Fibroblast of skin of right quadriceps (primary cell): ENCODE measurements at places on chromosomes 3 and 15.

- DNase-seq, result no peak
Observed at GRCh38 chr3:38268087-38268486, 2.5 kb downstream of the SLC22A13 start.

DNA sequence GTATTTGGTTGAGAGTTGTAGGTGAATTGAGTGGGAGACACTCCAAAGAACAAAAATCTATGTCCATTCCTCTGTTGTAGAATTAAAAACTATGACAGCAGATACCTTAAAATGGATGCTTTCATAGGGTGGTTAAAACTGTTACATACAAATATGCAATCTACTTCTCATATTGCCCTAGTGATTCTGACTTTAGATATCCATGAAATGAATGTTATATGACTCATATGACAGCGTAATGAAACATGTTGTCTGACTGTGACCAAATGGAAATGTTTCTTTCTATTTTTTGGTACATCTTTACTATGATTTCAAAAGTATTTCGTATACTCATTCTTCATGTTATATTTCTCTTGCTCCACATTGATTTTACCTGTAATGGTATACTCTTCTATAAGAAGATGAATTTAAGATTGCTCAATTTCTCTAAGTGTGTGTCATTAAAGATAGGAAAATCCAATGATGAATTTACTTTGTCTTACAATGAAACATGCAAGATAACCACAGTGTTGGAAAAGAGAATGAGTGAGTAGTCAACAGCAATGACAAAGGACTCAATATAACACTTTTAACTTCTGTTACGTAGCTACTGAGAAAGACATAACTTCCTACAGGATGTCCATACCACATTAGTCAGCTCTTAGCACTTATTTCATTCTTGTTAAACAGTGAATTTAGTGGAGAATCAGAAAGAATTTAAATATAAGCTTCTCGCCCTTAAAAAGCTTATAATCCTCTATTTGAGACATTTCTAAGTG lies 79.3 kb upstream of the LSAMP start:
- peak; percentile 64 for DNase-seq

GRCh38 chr15:61702224-61703020 lies 357.8 kb downstream of the VPS13C start:
- DNase-seq, result no peak

DNA sequence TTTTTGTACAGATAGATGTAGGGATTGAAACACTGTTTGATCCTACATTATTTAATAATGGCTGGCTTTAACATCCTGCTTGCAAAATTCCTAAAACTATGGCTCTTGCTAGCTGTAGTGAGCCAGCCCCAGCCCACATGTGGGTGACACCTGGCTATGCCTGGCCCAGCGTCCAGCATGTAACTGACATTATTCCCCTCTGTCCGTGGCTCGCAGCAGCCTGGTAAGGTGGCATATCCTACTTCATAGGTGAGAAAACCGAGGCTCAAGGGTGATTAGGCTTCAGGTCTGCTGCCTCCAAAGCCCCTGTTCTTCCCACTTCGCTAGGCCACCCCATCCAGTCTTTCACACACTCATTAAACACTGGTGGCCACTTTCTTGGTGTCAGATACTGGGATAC lies 1.6 kb downstream of the CALML4 start:
- DNase-seq, result no peak

GRCh38 chr3:187027531-187028278 lies 97.4 kb downstream of the ST6GAL1 start:
- no peak for DNase-seq

DNA sequence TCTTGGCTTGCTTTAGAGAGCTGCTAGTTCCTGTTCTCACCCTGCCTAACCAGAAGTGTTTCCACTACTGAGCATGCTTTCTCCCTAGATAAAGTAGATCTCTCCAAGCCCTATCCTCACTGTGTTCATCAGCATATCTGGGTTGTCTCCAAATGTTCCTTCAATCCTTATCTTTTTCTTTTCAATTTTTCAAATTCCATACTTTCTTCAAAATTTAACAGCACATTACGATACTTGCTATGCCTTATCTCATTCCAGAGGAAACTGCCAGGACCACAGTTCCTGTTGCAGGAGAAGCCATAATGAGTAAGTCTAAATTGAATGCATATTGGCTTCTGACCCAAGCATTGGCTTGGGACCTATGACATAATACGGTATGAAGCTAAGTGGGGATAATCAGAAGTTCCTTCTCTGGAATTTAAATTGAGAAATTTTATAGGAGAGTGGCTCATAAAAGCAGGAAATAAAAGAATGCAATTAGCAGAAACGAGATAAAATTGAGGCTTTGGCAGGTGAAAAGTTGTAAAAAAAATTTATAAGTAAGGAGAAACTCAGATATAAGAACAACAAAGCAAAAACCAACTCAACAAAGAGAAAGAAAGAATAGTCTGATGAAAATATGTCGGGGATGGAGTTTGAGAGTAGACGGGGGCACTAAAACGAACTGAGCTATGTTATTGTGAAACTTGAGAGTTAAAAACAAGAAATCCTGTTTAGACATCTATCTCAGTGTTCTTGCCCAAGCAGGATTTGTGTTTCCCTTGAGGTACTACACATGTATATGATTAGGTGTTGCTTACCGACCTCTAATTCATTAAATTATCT lies 631.7 kb upstream of the CCDC54 start:
- peak; percentile 54 for DNase-seq

DNA sequence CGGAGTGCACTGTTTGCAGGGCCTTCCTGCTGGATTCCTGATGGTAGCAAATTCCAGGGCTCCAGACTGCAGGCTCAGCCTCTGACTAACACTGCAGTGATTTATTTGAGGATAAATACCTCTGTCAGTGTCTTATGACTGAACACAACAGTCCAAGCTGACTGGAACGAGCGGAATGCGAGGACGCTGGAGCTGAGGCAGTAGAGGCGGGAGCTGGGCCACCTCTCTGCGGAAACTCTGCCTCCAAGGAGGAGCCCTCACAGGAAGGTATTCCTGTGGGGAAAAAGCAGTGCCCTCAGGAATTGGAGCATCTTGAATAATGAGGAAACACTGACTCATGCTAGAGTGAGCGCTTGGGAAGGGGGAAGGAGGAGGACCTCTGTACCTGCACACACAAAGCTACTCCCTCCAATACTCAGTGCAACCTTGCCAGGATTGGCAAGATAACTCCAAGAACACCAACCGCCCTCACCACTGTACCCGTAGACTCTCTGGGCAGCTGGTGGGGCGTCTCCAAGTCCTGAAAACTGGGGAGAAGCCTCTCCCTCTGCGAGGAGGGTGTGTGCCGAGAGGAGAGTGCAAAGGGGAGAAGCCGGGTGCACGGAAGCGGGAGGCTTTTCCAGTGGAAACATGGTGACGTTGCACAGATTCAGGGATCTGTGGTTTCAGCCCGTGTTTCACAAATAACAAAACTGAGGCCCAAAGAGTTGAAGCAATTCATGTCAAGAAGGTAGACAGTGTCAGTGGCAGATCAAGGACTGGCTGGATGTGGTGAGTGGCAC lies 43.0 kb downstream of the VGLL4 start:
- DNase-seq, result peak; percentile 100

DNA sequence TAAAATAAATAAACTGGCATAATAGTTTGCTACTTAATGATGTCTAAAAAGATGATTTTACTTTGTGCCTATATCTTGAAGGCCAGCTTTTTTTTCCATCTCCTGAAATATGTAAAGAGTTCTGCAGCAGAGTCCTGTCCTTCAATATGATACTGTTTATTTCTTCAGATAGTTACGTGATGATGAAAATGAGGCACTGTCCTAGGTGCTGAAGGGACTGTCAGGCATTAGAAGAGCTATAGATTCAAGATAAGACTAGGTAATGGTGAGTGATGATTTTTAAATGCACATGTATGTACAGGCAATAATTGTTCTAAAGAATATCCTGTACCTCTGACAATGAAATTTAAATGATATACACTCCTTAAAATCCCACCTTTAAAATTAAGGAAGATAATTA lies 326.9 kb upstream of the DNAJC19 start:
- DNase-seq, result peak; percentile 14

DNA sequence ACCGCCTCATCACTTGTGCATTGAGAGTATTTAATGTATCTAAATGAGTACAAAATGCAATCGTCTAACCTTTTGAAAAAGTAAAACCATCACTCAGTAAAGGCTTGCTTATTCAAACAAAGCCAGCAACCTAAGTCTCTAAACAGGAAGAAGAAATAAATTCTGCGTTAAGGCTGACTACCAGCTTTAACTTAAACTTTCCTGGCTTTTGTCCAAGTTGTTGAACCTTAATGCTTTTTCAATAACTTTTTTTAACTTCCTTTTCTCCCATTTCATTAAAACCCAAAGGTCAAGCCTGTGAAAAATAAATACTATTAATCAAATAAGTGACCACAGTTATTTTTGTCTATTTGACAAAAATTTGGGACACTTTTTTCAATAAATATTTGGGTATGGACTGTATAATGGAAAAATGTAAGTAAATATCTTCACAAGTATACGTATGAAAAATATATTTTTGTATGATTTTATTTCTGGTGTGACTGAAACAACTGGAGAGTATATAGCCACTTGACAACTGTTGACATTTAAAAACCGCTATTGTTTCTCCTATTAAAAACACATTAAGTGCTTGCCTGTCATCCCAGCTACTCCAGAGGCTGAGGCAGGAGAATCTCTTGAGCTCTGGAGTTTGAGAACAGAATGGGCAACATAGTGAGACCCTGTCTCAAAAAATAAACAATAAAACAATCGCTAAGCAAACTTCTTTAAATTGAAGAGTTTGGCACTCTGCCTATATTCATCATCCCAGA lies 2.9 kb downstream of the KLHL24 start:
- DNase-seq, result no peak

- no peak for DNase-seq
Observed at GRCh38 chr15:23835953-23836352, 148.8 kb upstream of the NDN start.

DNA sequence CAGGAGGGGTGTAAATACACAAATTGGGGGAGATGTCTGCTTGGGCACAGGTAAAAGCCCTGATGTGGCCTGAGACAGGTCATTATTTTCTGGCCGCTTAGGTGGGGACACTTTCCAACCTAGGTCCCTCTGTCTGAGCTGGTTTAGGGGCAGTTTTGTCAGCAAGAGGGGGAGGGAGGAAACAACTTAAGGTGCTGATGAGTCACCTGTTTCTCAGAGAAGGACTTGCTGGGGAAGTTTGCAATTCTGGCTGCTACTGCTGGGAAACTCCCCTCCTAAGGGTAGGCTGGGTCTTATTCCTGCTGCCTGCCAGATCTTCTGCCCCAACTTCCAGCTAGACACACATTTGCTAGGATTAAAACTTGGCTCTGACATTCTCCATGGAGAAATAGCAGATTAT lies 4.8 kb upstream of the RHOV start:
- DNase-seq, result no peak

DNA sequence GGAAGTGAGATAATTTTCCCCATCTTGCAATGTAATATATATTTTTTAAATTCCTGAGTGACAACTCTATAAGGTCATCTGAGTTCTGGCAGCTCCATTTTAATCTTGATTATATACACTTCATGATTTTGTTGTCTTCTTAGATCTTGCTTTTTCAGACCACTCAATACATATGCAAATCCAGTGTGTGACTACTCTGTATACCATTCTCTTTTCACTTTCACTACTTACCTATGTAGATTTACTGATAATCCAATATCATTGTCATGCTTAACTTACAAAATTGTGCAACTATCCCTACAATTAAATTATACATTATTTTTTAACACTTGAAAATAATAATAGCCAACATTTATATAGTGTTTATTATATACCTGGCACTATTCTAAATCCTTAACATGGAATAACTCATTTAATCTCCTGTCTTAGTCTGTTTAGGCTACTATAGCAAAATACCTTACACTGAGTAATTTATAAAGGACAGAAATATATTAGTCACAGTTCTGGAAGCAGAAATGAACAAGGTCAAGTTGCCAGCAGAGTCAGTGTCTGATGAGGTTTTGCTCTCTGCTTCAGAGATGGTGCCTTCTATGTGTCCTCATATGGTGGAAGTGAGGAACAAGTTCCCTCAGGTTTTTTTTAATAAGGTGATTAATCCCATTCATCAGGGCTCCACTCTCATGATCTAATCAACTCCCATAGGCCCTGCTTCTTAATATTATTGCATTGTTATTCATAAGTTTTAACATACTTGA lies 338.5 kb downstream of the TUSC7 start:
- DNase-seq, result no peak

DNA sequence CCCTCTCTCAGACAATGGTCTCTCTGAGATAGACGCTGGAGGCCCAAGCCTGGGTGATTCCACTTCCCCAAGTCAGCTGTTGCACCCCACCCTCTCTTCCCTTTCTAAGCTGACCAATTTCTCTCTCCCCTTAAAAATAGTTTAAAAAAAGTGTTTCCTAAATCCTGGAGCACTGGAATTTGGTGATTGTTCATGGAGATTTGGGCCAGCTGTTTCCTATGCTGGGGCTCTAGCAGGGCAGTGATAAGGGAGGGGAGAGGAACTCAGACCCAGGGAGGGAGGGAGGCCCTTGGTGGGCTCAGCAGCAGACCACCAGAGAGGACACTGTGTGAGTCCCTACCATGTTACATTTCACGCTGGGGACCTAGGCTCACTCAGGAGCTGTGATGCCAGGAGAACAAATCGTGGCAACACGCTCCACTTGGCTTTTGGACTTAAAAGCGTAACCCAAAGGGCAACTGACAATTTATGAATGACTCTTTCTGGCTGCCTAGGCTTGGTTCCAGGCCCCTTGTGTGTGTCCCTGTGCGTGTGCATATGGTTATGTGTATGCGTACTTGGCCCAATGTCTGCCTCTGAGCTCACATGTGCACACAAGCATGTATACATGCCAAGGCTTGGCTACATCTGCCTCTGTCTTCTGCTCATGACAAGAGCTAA lies 59.8 kb upstream of the INSYN1 start:
- no peak for DNase-seq

- peak; percentile 34 for DNase-seq
Observed at GRCh38 chr3:141644931-141645330, 93.2 kb upstream of the RNF7 start.

GRCh38 chr3:16978234-16978920 lies 93.6 kb downstream of the PLCL2 start:
- DNase-seq, result peak; percentile 20

- no peak for DNase-seq
Observed at GRCh38 chr3:164608554-164609276, 469.6 kb downstream of the SI start.

GRCh38 chr15:91521996-91522395 lies 331.5 kb upstream of the SLCO3A1 start:
- DNase-seq, result peak; percentile 88

GRCh38 chr15:100721758-100722550 lies 119.6 kb downstream of the ASB7 start:
- DNase-seq, result peak; percentile 98

GRCh38 chr3:151371526-151371925 lies 13.0 kb downstream of the P2RY12 start:
- DNase-seq, result peak; percentile 17

DNA sequence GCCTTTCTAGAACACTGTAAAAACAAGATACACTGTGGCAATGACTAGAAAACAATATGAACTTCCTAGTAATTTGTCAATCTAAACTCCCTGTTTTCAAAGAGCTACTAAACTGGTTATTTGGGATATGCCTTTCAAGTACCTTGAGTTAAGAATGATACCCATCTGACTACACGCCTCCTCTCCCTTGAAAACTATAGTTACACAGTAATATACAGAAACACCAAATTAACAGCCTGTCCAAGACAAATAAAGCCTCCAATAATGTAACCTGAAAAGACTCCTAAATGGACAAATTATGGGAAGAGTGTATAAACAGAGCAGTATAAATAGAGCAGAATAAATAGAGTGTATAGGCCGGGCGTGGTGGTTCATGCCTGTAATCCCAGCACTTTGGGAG lies 70.1 kb downstream of the SMARCC1 start:
- no peak for DNase-seq

- DNase-seq, result no peak
Observed at GRCh38 chr3:156680243-156680914, 6.0 kb downstream of the TIPARP start.
